ENCODE measurements at places on chromosomes 2 and 18. TPM values are rescaled to one million over a fixed set of nuclear protein-coding genes. Genes with fewer than 3 reads are reported as not detected.

GRCh38 chr18:79548621-79548985 is 131.0 kb upstream of the CTDP1 start:
- DNase-seq, result no peak

GRCh38 chr2:207066791-207067460 is 98.8 kb downstream of the KLF7 start:
- DNase-seq, result no peak

DNA sequence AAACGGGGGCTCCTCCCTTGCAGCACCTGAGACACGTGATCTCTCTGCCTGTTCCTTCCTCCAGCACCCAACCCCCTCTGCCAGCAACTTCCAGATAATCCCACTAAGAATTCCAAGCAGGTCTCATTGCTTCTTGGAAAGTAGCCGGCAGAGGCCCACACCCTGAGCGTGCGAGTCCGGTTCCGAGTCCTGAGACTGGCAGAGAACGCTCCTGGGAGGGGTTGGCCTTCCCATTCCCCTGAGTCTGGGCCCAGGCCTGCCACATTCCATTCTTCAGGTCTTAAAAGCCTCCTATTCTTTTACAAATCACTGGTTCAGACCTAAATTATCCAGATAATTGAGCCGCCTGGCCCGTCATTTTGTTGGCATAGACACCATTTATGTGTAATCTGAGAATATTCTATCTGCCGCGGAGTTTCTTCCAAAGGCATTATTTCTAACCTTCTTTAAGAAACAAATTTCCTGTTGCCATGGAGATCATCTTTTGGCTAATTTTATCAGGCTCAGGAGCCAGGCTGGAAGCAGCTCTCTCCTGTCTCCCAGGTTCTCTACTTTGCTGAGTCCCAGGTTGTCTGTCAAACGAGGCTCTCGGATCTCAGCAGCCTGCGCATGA is 165.4 kb downstream of the MYCN start:
- DNase-seq, result no peak

DNA sequence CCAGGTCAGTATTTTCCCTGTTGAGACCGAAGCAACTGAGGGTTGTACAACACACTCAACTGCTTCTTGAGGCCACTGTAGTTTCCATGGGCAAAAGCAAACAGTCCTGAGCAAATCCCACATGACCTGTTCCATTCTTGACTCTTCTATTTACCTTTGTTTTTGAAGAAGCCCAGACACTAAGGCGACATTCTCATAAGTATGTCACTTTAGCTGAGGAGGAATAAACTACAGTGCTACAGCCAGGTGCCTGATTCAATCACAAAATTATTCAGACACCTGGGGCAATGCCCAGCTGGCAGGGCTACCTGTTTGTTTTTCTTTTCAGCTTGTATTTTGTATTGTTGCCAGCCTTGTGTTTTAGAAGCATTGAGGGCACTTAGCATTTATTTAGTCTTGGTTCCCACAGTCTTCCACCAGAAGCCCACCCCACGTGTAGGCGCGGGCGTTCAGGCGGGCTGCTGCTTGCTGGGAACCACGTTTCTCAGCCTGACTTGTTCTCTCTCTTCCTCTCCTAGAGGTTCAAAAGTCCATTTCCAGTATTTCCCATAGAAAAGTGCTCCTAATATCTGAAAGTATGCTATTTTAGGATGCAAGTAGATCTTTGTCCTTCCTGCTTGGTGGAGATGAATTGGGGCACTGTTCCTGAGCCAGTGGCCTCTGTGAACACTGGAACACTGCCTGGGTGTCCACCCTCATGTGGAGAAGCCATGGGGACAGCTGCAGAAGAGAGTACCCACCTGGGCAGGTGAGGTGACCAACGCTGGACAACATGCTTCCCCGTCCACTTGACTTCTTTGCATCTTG is 99.0 kb upstream of the COPS8 start:
- DNase-seq, result peak; percentile 64

- DNase-seq, result no peak
Observed at GRCh38 chr18:8792688-8793316, 87.4 kb downstream of the MTCL1 start.

DNA sequence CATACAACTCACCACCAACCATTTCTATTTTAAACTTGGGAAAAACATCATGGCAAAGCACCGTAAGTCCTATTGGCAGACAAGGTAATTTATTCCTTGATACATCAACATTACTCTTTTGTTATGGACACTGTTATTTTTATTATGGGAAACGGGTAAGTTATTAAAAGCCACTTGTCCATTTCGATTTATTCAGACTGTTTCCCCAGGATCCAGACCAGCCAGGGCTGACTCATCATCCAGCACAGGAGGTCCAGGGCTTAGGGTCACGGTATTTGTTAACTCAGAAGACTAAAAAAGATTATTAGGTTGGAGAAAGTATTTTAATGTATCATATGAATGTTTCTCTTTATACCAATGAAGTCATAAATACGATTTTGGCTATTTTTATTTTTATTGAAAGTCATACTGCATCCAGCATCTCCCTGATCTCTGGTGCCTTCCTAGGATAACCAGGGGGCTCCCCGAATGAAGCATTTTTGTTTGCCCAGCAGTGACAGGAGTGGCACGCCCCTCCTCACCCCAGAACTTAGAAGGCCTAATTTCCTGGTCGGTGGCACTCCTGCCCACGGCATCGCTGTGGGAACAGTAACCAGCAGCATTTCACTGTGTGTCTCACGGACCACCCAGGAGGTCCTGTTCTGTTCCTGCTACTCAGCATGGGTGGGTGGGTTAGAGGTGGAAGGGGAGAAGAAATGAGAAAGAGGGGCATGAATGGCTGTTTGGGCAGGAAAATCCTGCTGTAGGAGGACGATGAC is 446.1 kb downstream of the EIPR1 start:
- no peak for DNase-seq

- no peak for DNase-seq
Observed at GRCh38 chr18:9900699-9901098, 13.1 kb upstream of the VAPA start.

- no peak for DNase-seq
Observed at GRCh38 chr18:44521668-44522022, 159.0 kb upstream of the SETBP1 start.

DNA sequence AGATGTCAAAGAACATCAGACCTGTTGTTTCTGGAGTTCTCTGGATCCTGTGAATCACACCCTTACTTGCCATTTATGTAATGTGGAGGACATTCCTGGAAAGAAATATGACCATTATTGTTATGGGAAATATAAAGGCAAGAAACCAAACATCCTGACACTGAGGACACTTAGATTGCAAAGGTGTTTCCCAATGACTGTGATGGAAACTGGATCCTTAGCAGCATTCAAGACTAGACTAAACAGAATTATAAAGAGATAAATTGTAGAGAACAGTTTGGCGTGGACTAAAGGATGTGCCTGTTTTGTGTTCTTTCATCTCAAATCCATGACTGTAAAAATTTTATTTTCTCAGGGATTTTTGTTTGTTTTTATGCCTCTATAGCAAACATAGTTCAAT is 347.7 kb upstream of the SLC14A2 start:
- no peak for DNase-seq

DNA sequence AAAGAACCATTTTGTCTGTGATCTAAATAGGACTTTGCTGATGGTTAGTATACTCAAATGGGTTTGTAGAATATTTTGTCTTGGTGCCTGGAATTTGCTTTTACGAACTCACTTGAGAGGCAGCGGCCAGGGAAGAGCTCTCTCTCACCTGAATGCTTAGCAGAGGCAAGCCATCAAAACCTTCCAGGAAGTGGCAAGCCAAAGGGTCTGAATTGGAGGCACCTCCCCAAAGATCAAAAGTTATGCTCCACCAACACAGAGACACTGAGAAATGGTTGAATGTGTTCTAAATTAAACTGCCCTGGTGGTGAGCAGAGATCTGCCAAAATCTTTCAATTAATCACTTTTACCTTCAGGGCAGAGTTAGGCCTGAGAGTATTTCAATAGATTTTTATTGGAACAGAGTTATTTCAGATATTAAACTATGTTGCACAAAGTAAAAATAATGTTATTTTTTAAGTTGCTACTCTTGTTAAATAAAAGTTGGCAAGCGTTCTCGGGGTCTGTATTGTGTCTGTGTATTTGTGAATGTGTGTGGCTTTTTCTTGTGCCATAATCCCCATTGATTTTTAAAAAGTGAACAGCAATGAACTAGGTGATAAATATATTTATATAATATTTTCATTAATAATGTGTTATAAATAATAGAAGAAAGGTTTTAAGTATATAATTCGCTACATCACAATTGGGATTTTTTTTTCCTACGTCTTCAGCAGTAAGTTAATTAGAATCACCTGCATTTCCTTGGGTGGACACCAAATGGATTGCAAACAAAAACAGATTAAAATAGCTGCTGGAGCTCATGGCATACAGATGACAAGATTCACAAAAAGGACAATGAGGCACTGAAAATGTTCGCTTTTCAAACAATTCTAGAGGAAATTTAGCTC is 416.1 kb downstream of the ARHGAP15 start:
- DNase-seq, result no peak

DNA sequence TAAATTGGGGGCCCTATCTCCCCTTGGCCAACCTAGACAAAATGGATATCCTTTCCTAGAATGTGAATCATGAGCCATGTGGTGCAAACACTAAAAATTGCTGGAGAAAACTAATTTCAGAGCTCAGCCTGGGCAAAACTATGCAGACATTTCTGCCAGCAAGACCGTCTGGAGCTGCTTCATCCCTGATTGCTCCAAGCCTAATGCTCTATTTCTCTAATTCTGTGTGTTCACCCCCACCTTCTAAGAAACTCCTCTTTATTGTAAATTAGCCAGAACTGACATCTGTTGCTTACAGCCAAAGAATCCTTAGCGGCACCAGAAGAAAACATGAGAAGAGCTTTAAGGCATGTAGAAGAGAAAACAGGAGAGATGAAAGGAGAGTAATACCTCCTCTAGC is 337.7 kb upstream of the CHAC2 start:
- DNase-seq, result no peak

- no peak for DNase-seq
Observed at GRCh38 chr2:178845566-178846457, 38.6 kb upstream of the TTN start.

Gene COLEC11
- total RNA-seq, result 5.5 TPM

Gene MARCO
- total RNA-seq, result 92.5 TPM

Gene ITSN2
- total RNA-seq, result 66.2 TPM

Gene AMER3
- total RNA-seq, result not detected
